ENCODE measurements at places on chromosomes 4 and X. TPM values are rescaled to one million over a fixed set of nuclear protein-coding genes. Genes with fewer than 3 reads are reported as not detected.

ADGRG4 gene
- polyA plus RNA-seq = under 0.01 TPM

PCYT1B gene
- 0.09 TPM for polyA plus RNA-seq

NDNF gene
- polyA plus RNA-seq = not detected

DGKK gene
- not detected for polyA plus RNA-seq

NEIL3 gene
- polyA plus RNA-seq = 4.5 TPM

CTAG2 gene
- polyA plus RNA-seq = 59.8 TPM

TLR8 gene
- not detected for polyA plus RNA-seq

WDR17 gene
- 0.19 TPM for polyA plus RNA-seq

GABRE gene
- polyA plus RNA-seq = 1.2 TPM

TRIM60 gene
- not detected for polyA plus RNA-seq

BBS7 gene
- 18.3 TPM for polyA plus RNA-seq

ZFX gene
- 16.0 TPM for polyA plus RNA-seq

SPANXN4 gene
- not detected for polyA plus RNA-seq

EDA2R gene
- 12.7 TPM for polyA plus RNA-seq

CT45A5 gene
- polyA plus RNA-seq = not detected

MTMR8 gene
- not detected for polyA plus RNA-seq

MYOZ2 gene
- polyA plus RNA-seq = 0.17 TPM

TRIM61 gene
- 1.6 TPM for polyA plus RNA-seq

VSIG1 gene
- polyA plus RNA-seq = not detected

HPSE gene
- polyA plus RNA-seq = 0.09 TPM

MAP3K15 gene
- 0.13 TPM for polyA plus RNA-seq

BST1 gene
- polyA plus RNA-seq = 11.9 TPM

MBNL3 gene
- polyA plus RNA-seq = 0.32 TPM

CNKSR2 gene
- 0.14 TPM for polyA plus RNA-seq

TMEM131L gene
- 8.4 TPM for polyA plus RNA-seq

MSANTD1 gene
- polyA plus RNA-seq = 0.07 TPM

RBMXL3 gene
- not detected for polyA plus RNA-seq

POU3F4 gene
- polyA plus RNA-seq = not detected

TMPRSS11A gene
- not detected for polyA plus RNA-seq

SLC9B1 gene
- polyA plus RNA-seq = not detected

BMX gene
- polyA plus RNA-seq = not detected

FRG2 gene
- not detected for polyA plus RNA-seq

TLR1 gene
- polyA plus RNA-seq = 0.24 TPM

CDX4 gene
- polyA plus RNA-seq = not detected

SMIM10 gene
- polyA plus RNA-seq = 6.0 TPM

YY2 gene
- polyA plus RNA-seq = 2.5 TPM

HHIP gene
- polyA plus RNA-seq = 7.8 TPM

ELF2 gene
- 13.7 TPM for polyA plus RNA-seq

OPN1LW gene
- polyA plus RNA-seq = not detected

Measured in IMR-90 (cell line).